Type B pancreatic cell (in vitro differentiated cells): ENCODE measurements at places on chromosomes 6 and 20. TPM values are rescaled to one million over a fixed set of nuclear protein-coding genes. Genes with fewer than 3 reads are reported as not detected.

Gene GTSF1L
- not detected in 2 replicates for total RNA-seq

- DNase-seq: no peak
Measured at GRCh38 chr6:56087421-56087820, 160.0 kb downstream of the COL21A1 start.

DNA sequence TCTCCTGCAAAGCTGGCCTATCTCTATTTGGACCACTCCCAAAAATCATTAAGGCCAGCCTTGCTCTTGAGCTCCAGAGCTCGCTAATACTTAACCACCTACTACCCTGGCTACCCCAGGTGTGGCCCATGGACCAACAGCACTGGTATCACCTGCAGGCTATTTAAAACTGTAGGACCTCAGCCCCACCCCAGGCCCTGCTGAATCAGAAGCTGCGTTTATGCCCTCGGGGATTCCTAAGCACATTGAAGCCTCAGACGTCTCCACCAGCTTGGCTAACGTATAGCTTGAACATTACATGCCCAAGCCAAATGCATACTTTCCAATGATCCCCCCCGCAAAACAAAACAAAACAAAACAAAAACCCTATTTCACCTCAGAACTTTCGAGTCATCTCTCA, 19.7 kb upstream of the SPAG4 start:
- DNase-seq: no peak

Gene KCNQ2
- total RNA-seq: 4.4 and 47.3 TPM in 2 replicates

- DNase-seq: no peak
Measured at GRCh38 chr20:7629880-7630279, 310.4 kb downstream of the HAO1 start.

DNA sequence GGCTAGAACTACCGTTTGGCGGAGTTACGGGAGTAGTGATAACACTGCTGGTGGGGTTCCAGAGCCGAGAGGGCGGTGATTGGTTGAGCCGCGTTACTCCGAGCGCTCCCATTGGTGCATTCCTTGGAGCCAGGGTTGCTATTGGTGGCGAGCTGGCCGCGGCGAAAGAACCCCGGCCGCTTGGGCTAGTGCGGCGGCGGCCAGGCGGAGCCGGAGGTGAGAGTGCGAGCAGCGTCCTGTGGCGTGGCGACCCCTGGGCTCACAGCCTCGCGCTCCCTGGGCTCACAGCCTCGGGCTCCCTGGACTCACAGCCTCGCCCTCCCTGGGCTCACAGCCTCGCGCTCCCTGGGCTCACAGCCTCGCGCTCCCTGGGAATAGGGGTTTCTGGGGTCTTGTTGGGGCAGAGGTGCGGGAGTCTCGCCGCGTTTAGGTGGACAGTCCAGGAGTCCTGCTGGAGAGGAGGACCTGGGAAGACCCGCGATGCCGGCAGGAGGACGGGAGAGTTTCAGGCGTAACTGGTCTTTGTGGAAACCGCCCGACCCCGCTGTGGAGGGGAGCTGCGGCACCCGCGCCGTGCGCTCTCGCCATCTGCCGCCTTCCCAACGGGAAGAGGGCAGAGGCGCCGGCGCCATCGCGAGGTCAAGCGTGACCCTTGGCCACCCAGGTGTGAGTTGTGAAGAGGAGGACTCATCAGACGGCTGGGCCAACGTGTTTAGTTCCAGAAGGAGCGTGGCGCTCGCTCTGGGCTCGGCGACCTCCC, 12.2 kb downstream of the PRDM13 start:
- no peak for DNase-seq

Gene SLC17A1
- total RNA-seq: 0.85 and 1.2 TPM in 2 replicates

- no peak for DNase-seq
Measured at GRCh38 chr6:115468272-115469005, 592.3 kb downstream of the FRK start.

Gene PHACTR3
- total RNA-seq: 0.55 and 2.1 TPM in 2 replicates

GRCh38 chr6:118371955-118372354, 176.1 kb upstream of the PLN start:
- DNase-seq: no peak

- DNase-seq: no peak
Measured at GRCh38 chr6:136113736-136114173, 136.4 kb downstream of the MTFR2 start.

- no peak for DNase-seq
Measured at GRCh38 chr20:38213607-38213940, 47.0 kb downstream of the KIAA1755 start.

DNA sequence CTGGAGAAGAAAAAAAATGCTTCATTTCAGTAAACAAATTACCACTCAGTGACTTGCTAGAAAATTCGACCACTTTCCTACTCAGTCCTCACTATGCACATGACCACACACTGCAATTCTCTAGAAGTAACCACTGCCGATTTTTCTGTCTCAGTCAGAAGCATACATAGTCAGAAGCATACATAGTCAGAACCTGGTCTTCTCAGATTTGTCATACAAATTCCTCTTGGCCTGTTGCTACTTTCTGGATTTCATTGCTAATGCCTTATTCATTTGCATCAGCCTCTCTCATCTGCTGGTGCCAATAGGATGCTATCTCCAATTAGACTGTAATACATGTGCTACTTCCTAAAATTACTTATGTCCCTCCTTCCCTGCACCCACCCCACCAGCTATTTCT, 10.2 kb upstream of the KIF16B start:
- no peak for DNase-seq

Gene RNF39
- total RNA-seq: 1.5 TPM in 2 replicates

Gene BHLHE23
- total RNA-seq: not detected in 2 replicates
